ACHN (cell line): ENCODE measurements at places on chromosomes 6 and 20.

DNA sequence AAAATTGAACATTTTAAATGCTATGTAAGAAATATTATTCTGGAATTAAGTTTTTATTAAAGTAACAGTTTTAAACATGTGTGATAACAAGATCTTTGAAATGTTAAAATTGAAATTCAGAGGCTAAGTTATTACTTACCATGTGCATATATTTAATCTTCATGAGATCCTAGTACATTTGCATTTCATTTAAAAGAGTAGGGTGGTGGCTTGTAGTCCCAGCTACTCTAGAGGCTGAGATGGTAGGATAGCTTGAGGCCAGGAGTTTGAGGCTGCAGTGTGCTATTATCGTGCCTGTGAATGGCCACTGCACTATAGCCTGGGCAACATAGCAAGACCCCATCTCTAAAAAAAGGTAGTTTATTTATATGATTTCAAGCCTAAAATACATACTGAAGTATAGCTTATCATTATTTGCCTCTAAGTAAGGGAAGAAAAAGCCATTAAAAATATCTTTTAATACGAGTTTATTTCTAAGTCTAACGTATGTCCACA is 3.0 kb downstream of the CCR6 start:
- no peak for DNase-seq

DNA sequence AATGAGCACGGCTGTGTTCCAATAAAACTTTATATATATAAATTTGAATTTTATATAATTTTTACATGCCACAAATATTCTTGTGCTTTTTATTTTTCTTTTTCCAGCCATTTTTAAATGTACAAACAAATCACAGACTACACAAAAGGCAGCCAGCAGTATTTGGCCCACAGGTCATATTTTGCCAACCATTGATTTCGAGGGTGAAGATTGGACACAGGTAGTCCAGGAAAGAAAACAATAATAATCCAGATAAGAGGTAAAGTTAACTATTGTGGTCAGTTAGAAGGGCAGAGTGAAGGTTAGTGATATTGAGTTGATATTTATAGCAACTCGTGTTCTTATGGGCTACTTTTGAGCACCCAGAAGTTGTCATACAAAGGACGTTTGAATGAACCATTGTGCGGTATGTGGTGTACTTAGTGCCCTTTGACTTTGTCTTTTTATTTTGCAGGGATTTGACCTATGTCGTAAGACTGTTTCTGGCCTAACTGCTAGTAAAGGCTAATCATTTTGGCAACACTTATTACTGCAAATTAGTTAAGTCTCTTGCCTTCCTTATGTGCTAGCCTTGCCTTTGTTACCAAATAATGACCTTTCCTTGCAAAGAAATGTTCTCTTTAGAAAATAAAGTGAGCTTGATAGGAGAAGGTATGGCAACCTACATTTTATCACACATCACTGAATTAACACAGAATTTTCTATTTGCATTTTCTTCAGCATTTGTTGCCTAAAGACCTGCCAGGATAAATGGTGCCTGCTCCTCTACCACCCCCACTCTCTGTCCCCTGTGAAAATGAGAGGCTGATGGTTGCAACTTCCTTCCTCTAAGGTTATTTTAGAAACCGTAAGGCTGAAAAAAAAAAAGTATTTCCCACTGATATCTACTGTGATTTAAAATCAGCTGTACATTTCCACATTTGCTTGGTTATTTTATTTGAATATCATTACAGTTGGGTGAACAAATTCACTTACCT is 493.9 kb upstream of the SOX4 start:
- no peak for DNase-seq

- no peak for DNase-seq
Observed at GRCh38 chr6:129661536-129662405, 48.2 kb downstream of the ARHGAP18 start.

GRCh38 chr6:112027942-112028674 is 25.8 kb upstream of the CCN6 start:
- DNase-seq = no peak

DNA sequence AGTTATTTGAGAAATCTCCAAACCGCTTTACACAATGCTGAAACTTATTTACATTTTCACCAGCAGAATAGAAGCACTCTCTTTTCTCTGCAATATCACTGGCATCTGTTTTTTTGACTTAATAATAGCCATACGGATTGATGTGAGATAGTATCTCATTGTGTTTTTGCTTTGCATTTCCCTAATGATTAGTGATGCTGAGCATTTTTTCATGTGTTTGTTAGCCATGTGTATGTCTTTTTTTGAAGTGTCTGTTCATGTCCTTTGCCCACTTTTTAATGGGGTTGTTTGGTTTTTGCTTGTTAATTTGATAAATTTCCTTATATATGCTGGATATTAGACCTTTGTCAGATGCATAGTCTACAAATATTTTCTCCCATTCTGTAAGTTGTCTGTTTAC is 73.6 kb downstream of the FBXO5 start:
- no peak for DNase-seq

GRCh38 chr6:112234601-112235000 is 19.8 kb downstream of the LAMA4 start:
- DNase-seq = no peak

DNA sequence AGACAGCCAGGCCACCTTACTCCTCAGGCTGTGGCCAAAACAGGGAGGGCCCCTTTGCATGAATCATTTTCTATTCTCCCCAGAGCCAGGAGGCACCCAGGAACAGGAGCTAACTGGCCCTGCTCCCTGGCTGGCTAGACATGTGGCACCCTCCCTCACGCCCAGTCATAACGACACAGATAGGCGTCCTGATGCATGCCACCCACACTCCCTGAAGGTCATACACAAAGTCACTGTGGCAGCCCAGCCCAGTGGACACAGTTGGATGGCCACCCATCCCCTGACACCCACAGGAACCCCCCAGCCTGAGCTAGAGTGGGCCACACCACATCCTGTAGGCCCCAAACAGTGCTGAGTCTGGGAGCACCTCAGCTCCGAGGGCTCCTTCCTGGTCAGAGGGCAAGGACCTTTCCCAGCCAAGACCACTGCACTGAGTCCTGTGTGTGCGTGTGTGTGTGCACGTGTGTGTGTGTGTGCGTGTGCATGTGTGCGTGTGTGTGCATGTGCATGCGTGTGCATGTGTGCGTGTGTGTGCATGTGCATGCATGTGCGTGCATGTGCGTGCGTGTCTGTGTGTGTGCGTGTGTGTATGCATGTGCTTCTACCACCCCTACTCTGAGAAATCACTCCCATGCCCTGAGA is 21.6 kb downstream of the TFEB start:
- no peak for DNase-seq
